ENCODE measurements at places on chromosomes 16 and 17.

GRCh38 chr16:89890886-89891657, 17.7 kb downstream of the TCF25 start:
- DNase-seq = peak; percentile 52

- DNase-seq = no peak
Observed at GRCh38 chr17:76820039-76820438, 48.2 kb upstream of the MGAT5B start.

GRCh38 chr16:72744076-72744793, 303.7 kb downstream of the ZFHX3 start:
- no peak for DNase-seq

GRCh38 chr17:2214929-2215615, 88.5 kb downstream of the SMG6 start:
- DNase-seq = no peak

DNA sequence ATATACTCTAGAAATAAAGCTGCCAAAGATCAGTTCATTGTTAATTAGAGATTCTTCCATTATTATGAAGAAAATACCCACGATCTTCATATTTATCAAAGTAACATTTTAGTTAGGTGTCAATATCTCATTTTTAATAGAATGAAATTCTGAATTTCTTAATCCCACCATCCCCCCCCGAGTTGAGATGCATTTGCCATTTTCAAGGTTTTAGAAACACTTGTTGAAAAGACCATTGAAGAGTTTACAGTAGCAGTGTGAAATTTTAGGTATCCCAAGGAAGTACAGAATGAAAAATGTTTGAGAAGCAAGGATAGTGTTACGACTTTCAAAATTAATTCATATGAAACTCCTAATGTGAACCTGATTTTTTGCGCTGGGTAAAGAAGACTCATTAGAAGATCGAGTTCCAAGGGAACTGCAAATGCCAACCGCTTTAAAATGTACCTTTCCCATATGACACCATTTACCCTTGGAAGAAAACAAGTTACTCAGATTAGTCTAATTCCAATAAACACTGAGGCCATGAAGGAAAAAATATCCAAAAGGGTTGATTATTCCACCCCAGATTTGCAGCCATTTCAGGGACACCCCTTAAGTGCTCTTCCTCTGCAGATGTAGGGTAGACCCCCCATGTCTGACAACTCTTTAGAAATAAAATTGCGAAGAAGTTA, 731 bp downstream of the IKZF3 start:
- no peak for DNase-seq

DNA sequence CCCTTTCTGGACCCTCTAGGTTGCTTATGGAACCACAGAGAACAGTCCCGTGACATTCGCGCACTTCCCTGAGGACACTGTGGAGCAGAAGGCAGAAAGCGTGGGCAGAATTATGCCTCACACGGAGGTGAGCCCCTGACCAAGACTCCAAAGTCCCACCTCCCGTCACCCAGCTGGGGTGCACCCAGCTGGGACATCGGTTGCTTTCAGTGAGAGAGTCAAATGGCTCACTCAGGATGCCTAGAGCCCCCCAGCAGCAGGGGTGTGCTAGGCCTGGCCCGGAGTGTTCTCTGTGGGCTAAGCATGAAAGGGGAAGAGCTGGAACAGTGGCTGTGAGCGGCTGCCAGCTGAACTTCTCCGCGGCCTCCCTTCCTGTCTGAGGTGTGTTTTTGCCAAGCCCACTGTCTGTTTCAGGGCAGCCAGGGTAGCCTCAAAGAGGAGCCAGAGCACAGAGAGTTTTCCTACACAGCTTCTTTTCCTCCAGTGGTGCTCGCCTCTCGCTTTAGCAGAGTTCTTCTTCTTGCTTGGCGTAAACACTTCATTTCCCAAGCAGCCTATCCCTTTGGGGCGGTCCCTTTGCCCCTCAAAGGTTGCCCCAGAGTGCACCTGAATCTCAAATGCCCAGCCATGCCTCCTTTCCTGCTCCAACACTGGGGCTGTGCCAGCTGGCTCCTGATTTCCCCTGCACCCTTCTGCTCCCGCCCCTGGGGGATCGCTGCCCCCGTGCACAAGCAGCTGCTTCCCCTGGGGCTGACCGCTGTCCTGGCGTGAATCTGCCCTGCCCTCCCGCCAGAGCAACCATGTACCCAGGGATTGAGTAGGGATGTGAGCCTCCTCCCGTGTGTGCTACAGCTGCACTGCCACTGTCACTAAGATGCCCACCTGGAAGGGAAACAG, 2.6 kb upstream of the CHAD start:
- DNase-seq = no peak

- no peak for DNase-seq
Observed at GRCh38 chr16:68309799-68310198, 947 bp downstream of the SLC7A6OS start.

- DNase-seq = no peak
Observed at GRCh38 chr16:22786691-22787090, 27.3 kb upstream of the HS3ST2 start.

DNA sequence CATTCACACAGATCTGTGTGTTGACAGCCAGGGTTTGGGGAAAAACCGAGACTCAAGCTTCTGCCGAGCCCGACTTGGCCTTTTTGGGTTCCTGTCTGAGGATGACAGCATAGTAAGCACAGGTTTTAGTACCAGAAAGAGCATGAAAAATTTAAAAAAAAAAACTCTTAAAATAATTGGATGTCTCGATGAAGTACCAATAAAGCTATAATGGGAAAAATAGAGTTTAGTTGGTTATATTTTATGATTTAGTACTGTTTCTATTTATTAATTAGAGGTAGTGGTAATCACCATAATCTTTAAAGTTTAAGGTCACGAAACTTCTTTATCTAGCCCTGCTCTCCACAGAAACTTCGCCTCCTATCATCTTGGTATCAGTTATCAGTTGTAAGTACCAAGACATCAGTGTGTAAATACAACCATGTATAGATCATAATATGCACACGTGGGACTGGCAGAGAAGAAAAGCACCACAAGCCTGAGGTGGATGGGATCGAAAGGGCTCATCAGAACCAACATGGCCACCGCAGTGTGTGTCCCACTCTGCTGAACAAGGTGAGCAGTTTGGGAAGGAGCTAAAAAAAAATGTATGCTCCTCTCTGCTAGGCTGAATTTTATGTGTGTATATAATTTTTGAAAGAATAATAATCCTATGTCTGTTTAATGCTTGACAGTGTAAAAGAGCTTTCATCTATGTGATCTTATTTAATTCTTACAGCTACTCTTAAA, 14.4 kb upstream of the EEF2K start:
- DNase-seq = peak; percentile 52

- no peak for DNase-seq
Observed at GRCh38 chr17:66963521-66963908, 992 bp upstream of the CACNG4 start.

- DNase-seq = no peak
Observed at GRCh38 chr16:8547762-8548161, 42.5 kb downstream of the TMEM114 start.

- DNase-seq = no peak
Observed at GRCh38 chr16:77548766-77549165, 113.9 kb upstream of the ADAMTS18 start.

- no peak for DNase-seq
Observed at GRCh38 chr17:1830288-1830687, 483 bp downstream of the RPA1 start.

DNA sequence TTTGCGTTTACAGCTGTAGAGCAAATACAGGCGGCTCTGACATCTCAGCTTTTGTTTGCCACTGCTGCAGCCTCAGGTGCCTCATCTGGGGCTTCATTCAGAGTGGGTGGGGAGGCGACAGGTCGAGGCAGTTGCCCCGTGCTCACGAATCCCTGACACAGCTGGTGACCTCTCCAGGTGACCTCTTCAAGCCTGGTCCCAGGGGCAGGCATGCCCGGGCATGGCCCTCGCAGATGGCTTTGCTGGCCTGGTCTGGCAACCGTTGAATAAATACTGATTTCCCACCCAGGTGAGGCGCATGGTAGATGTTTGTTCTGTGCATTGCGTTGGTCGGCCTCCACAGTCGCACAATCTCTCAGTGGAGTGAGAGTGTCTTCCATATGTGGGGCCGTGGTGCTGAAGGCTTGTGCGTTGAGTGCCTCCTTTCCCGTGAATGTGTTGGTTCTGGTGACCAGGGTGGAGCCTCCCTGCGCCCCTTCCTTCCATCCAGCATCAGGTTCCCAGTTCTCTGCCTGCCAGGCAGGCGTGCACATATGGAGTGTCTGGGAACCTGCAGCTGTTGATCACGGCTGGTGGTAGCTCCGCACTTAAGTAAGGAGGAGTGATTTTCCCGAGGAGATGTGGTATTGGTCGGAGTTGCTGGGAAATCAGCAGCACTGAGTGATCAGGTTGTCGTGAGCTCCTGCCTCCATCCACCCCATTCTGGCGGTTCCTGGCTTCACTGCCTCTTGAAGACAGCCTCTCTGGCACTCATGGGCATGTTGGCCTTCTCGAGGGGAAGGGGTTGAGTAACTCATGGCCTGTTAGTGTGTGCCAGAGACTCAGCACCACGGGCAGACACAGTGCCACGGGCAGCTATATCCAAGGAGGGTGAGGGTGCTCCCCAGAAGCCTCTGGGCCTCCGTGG, 149.7 kb downstream of the RPTOR start:
- no peak for DNase-seq

DNA sequence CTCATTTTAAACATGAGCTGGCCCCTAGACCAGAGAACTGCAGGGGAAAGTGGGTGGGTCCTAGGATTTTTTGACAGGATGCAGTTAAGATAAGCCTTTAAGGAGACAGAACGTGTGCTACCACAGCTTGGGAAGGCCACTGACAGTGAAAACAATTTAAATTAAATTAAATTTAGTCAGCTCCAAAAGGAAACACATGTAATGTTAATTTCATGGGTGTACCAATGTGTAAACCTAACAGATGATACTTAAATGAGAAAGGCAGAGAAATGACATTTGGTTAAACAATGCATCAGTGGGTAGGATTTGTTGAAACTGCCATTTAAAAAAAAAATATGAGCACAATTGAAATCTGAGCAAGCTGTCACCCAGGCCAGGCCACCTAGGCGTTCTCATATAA, 250.8 kb downstream of the XYLT1 start:
- DNase-seq = no peak

DNA sequence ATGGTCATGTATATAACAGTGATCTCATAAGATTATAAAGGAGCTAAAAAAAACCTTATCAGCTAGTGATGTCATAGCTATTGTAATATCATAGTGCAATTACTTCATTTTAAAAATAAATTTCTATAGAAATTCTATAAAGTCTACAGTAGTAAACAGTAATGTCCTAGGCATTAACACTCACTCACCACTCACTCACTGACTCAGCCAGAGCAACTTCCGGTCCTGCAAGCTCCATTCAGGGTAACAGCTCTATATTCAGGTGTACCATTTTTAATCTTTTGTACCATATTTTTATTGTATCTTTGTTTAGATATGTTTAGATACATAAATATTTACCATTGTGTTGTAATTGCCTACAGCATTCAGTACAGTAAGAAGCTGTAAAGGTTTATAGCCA, 524.4 kb upstream of the CDH5 start:
- no peak for DNase-seq

- no peak for DNase-seq
Observed at GRCh38 chr16:29743827-29744531, 1.8 kb downstream of the C16orf54 start.

DNA sequence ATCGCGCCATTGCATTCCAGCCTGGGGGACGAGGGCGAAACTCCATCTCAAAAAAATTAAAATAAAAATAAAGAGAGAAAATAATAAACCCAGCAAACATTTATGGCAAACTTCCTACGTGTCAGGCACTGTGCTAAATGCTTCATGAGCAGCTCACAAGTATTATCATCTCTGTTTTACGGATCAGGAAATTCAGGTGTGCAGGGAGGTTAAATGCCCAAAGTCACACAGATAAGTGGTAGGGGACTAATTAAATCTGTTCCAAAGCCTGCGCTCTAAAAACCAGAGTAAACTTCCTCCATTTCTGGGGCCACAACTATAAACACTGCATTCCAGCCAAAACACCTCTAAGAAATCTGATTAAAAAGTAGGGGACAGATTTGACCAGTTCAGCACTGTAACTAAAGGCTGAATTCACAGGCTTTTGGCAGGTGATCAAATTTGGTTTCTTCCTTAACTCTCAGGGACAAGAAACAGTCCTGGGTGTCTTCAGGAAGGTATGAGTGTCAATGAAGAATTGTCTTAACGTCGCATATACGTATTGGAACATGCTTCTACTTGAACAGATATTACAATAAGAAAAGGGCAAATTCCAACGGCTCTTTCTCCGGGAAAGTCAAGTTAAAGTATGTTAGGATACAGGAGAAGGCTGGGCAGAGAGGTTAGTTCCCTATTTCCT, 996 bp downstream of the STRADA start:
- DNase-seq = no peak

GRCh38 chr17:34884597-34884996, 76.7 kb downstream of the CCT6B start:
- no peak for DNase-seq

DNA sequence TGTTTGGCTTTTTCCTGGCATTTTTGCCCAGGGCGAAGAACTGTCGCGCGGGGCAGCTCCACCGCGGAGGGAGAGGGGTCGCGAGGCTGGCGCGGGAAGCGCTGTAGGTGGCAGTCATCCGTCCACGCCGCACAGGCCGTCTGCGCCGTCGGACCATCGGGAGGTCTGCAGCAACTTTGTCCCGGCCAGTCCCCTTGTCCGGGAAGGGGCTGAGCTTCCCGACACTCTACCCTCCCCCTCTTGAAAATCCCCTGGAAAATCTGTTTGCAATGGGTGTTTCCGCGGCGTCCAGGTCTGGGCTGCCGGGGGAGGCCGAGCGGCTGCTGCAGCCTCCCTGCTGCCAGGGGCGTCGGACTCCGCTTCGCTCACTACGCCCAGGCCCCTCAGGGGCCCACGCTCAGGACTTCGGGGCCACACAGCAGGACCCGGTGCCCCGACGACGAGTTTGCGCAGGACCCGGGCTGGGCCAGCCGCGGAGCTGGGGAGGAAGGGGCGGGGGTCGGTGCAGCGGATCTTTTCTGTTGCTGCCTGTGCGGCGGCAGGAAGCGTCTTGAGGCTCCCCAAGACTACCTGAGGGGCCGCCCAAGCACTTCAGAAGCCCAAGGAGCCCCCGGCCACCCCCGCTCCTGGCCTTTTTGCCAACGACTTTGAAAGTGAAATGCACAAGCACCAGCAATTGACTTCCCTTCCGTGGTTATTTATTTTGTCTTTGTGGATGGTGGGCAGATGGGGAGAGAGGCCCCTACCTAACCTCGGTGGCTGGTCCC, 2.3 kb upstream of the CBX4 start:
- peak; percentile 33 for DNase-seq

DNA sequence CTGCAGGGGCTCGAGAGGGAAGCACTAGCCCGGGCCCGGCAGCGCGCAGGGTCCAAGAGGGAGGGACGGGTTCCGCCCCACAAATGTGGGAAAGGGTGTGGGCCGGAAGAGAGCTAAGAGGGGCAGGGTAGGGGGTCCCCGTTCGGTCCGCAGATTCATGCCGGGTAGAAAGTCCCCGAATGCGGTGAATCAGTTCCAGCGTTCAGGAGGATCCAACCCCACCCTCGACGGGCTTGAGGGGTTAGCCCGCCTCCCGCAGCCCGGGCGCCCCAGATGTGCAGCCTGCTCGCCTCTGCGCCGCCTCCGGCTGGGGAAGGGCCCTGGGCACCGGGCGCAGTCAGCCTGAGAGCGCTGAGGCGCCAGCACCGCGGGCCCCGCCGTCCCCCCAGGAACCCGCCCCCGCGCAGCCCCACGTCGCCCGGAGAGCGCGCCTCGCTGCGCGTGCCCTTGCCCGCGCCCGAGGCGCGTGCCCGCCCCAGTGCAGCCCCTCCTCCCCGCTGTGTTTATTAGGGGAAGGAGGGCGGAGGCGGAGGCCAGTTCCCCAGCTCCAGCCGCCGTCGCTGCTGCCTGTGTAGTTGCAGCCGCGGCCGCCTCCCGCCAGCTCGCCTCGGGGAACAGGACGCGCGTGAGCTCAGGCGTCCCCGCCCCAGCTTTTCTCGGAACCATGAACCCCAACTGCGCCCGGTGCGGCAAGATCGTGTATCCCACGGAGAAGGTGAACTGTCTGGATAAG, at the start of gene LASP1:
TSS of gene LASP1 (plus strand) at position 533 of the 733 bp plus-strand sequence. CDS start at position 665, 132 bp downstream.
- peak; percentile 92 for DNase-seq

Data from ovary (tissue), 10 donors.